ENCODE measurements at places on chromosomes 4 and X.

- no peaks in the 10 kb centered on the region for H3K27me3 ChIP-seq
- no peaks in the 10 kb centered on the region for H3K36me3 ChIP-seq
- H3K4me3 ChIP-seq: no peak overlapping the region
- no peak for DNase-seq
These were observed 9.9 kb downstream of the FHIP1A start for GRCh38 chr4:151418856-151419255.

DNA sequence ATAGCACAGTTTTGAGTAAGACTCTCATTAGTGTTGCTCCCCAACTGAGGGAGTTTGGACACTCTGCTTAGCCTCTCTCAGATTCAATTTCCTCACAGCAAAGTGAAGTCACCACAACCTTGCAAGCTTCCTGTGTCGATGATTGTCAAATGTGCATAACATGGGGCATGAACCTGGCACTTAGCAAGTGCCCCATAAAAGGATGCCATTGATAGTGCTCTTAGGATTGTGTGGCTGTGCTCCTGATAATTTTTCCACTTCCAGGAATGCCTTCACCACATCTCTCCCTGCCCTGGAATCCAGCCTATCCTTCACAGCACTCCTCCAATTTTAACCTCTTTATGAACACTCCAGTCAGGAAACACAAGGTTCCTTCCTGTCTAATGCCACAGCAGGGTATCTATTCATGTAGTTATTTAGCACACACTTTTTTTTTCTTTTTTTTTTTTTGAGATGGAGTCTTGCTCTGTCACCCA, 309.4 kb downstream of the PPP3CA start:
- DNase-seq: no peak
- no peaks in the 10 kb centered on the region for H3K4me1 ChIP-seq
- H3K27me3 ChIP-seq: no peaks in the 10 kb centered on the region
- no peak overlapping the region for H3K27ac ChIP-seq
- no peak overlapping the region for H3K4me3 ChIP-seq

GRCh38 chr4:169150806-169151205, 120.0 kb downstream of the SH3RF1 start:
- H3K4me3 ChIP-seq: no peak overlapping the region
- H3K4me1 ChIP-seq: no peaks in the 10 kb centered on the region
- H3K36me3 ChIP-seq: peaks cover 34% of the 10 kb centered on the region

- H3K4me1 ChIP-seq: no peaks in the 10 kb centered on the region
- no peaks in the 10 kb centered on the region for H3K36me3 ChIP-seq
- no peak for DNase-seq
These were observed 23.7 kb downstream of the MAOA start for GRCh38 chrX:43679778-43680177.

DNA sequence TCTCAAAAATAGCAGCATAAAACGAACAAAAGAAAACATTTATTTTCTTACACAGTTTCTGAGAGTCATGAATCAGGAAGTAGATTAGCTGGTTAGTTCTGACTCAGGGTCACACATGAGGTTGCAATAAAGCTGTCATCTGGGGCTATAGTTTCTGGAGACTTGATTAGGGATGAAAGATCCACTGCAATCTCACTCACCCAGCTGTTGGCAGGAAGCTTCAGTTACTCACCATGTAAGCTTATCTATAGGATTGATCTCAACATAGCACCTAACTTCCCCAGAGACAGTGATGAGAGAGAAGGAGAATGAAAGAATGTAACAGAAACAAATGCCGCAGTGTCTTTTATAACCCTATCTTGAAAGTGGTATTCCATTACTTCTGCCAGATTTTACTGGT, 435.5 kb downstream of the GABRG1 start:
- no peaks in the 10 kb centered on the region for H3K4me1 ChIP-seq
- H3K36me3 ChIP-seq: no peaks in the 10 kb centered on the region
- H3K27me3 ChIP-seq: no peaks in the 10 kb centered on the region
- H3K27ac ChIP-seq: no peak overlapping the region

- H3K36me3 ChIP-seq: no peaks in the 10 kb centered on the region
- H3K27me3 ChIP-seq: no peaks in the 10 kb centered on the region
- no peak for DNase-seq
- peak overlapping the region; percentile 14 for H3K4me3 ChIP-seq
These were observed 16.0 kb downstream of the MCF2 start for GRCh38 chrX:139691843-139692505.

DNA sequence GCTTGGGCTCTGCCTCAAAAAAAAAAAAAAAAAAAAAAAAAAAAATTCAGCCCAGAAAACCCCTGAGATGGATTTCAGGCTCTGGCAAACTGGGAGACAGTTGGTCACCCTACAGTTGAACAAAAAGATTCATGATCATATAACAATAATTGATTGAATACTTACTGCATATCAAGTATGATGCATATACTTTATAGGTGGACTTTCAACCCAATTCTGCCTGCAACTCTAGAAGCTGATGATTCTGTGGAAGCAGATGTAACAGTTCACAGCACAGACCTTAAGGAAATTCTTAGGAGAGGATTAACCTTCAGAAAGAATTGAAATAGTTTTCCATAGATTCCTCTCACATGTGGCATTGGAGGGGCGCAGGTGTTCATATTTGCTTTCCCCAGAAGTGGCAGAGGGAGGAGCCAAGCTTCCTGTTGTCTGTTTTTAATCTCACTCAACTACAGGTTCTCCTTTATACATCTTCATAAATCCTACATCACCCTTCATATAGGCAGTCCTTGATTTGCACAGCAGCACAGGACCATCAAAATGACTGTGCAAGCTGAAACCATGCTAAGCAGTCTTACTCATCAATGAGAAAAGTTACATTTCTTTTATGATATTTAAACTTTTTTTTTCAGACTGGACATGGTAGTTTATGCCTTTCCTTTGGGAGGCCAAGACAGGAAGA, 149.4 kb upstream of the KLF3 start:
- no peak overlapping the region for H3K4me3 ChIP-seq
- DNase-seq: no peak
- H3K27me3 ChIP-seq: no peaks in the 10 kb centered on the region
- no peaks in the 10 kb centered on the region for H3K36me3 ChIP-seq
- H3K27ac ChIP-seq: no peak overlapping the region

GRCh38 chr4:128268970-128269369, 18.6 kb downstream of the PGRMC2 start:
- no peaks in the 10 kb centered on the region for H3K4me1 ChIP-seq
- H3K27me3 ChIP-seq: no peaks in the 10 kb centered on the region
- no peak for DNase-seq
- no peak overlapping the region for H3K4me3 ChIP-seq
- peaks cover 7% of the 10 kb centered on the region for H3K36me3 ChIP-seq

GRCh38 chr4:76060506-76060905, 14.0 kb upstream of the ART3 start:
- H3K4me3 ChIP-seq: no peak overlapping the region
- no peaks in the 10 kb centered on the region for H3K36me3 ChIP-seq
- H3K4me1 ChIP-seq: no peaks in the 10 kb centered on the region
- H3K27ac ChIP-seq: peak overlapping the region; percentile 32
- H3K27me3 ChIP-seq: no peaks in the 10 kb centered on the region
- DNase-seq: no peak

DNA sequence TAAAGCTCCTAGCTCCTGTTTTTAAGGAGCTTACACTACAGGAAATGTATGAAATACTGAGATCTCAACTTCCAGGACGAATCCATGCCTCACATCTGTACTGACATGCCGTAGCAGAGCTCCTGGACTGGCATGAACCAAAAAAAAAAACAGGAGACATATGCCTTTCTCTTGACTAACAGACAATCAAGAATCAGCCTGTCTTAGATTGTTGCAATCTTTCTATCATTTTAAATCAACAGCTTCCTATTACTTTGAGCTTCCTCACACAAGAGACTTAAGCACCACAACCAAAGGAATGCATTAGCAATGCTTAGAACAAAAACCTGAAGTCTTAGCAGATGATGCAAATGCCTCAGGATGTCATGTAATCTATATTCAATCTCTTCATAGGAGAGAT, 34.7 kb upstream of the AREG start:
- H3K27ac ChIP-seq: no peak overlapping the region
- no peaks in the 10 kb centered on the region for H3K27me3 ChIP-seq
- no peaks in the 10 kb centered on the region for H3K4me1 ChIP-seq
- DNase-seq: no peak

DNA sequence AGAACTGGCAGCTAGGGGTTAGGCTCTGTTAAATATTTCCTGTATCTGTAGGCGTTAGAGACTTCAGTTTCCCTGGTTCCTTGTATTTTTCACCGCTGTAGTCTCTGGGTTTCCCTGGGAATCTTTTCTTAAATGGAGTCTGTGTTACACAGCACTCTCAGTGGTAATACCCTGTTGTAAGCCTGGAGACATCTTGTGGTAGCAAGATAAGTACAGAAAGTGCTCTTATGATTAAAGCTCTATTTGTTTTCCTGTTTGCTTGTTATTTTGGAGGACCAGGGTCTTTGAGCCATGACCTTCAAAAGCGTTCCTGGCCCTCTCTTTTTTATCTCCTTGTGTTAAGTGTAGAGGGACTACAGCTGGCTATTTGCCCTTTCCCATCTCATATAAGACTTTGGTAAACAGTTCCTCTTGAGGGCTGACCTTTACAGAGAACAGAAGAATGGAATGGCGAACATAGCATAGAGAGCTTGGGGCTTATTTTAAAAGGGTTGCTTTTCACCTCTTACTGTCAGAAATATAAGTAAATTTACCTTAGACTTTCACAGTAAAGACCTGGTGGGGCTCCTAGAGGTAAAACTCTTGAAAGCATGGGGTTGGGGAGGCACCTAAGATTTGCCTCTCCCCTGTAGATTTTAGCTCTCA, 782.5 kb downstream of the FAT4 start:
- no peaks in the 10 kb centered on the region for H3K27me3 ChIP-seq
- no peak overlapping the region for H3K4me3 ChIP-seq
- H3K4me1 ChIP-seq: no peaks in the 10 kb centered on the region
- H3K36me3 ChIP-seq: no peaks in the 10 kb centered on the region

DNA sequence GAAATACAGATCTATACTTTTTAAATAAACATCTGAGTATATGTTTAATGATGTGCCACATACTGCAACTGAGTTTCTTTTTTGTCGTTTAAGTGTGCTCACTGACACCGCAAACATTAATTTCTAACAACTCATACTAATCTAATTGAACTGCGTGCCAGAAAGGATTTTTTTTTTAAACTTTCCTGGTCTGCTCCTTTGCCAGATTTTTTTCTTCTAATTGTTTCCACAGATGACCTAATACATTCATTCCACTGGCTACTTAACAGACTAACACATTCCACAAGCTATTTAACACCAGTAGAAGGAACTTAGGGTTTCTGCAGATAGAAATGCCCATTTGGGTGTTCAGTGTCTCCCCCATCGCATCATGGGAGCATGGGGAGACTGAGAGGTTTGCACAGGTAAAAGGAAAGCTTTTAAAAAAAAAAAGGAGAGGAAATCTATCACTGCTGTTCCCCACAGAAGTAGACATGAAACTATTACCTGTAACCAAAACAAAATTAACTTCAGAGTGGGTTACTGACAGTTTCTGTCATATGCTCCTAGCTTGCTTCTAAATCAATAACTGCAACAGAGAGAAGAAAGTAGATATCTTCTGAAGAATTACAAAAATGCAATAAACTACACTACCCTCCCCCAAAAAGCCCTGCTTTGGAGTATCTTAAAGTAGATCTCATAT, 31.6 kb downstream of the SH3KBP1 start:
- no peaks in the 10 kb centered on the region for H3K27me3 ChIP-seq
- no peak overlapping the region for H3K4me3 ChIP-seq
- H3K36me3 ChIP-seq: no peaks in the 10 kb centered on the region
- H3K27ac ChIP-seq: no peak overlapping the region

DNA sequence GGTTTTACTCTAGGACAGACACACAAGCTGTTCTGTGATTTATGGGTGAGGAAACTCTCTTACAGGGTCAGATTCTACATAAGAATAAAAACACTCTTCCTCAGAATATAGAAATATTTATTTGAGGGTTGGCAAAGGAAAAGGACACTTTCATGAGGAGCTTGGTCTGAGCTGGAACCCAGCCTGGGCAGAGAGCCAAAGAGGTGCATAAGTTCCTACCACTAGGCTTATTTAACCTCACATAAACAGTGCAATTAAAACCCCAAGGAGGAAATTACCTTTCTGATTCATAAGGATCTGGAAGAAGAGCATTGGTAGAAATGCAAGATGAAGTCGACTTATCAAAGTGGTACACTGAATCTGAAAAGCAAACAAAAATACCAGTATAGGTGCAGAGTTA, 32.9 kb downstream of the SETD7 start:
- no peaks in the 10 kb centered on the region for H3K27me3 ChIP-seq
- H3K27ac ChIP-seq: no peak overlapping the region
- H3K4me3 ChIP-seq: no peak overlapping the region
- no peaks in the 10 kb centered on the region for H3K4me1 ChIP-seq

GRCh38 chr4:54229631-54230483, 764 bp downstream of the PDGFRA start:
- no peak overlapping the region for H3K27ac ChIP-seq
- H3K4me1 ChIP-seq: peaks cover 27% of the 10 kb centered on the region
- peak overlapping the region; percentile 69 for H3K4me3 ChIP-seq
- H3K36me3 ChIP-seq: no peaks in the 10 kb centered on the region

GRCh38 chrX:405149-405548, 18.4 kb upstream of the PPP2R3B start:
- H3K27ac ChIP-seq: no peak overlapping the region
- DNase-seq: no peak
- H3K4me1 ChIP-seq: peaks cover 3% of the 10 kb centered on the region
- H3K4me3 ChIP-seq: no peak overlapping the region
- no peaks in the 10 kb centered on the region for H3K36me3 ChIP-seq

DNA sequence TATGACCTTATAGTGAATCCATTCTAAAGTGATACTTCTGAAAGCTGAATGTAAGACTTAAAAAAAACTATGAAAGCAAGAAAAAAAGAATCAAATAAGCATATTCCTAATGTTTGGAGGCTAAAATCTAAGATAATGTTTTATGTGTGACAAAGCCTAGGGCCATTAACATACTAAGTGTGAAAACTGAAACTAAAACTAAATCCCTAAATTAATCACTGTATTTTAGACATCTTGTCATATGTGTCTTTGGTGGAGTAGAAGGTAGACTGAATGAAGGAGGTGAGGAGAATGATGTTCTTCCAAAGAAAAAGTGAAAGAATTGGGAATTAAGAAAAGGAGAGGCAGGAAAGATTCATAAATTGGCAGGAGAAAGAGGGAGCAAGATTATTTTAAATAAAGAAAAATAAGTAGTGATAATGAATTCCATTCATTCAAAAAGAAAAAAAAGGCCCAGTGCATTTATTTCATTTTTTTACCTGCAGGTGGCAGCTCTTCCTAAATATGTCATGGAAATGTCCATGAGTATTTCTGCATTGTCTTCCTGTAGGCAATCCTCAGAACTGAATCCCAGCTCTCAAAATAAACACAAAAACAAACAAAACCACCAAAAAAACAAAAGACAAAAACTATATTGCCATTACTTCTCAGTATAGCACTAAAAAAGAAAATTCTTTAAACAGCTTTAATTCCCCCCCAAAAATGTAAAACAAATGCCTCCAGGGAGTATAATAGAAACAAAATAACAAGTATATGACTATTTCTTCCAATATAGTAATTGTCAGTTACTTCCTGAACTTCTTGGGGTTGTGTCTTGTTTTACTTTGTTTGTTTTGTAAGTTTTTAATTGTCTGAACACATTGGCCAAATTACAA, 17.0 kb upstream of the AP1AR start:
- no peaks in the 10 kb centered on the region for H3K36me3 ChIP-seq
- no peak overlapping the region for H3K27ac ChIP-seq
- H3K27me3 ChIP-seq: no peaks in the 10 kb centered on the region

Measured in tibial nerve (tissue), 4 donors.